Heart left ventricle (tissue), 16 donors: ENCODE measurements at places on chromosomes 6 and 20.

GRCh38 chr6:162239330-162239729 lies 488.2 kb downstream of the PRKN start:
- DNase-seq: no peak

GRCh38 chr20:31811796-31812728 lies 7.1 kb upstream of the MYLK2 start:
- no peak for DNase-seq

- DNase-seq: no peak
Observed at GRCh38 chr20:10465135-10465534, 30.0 kb downstream of the SLX4IP start.

DNA sequence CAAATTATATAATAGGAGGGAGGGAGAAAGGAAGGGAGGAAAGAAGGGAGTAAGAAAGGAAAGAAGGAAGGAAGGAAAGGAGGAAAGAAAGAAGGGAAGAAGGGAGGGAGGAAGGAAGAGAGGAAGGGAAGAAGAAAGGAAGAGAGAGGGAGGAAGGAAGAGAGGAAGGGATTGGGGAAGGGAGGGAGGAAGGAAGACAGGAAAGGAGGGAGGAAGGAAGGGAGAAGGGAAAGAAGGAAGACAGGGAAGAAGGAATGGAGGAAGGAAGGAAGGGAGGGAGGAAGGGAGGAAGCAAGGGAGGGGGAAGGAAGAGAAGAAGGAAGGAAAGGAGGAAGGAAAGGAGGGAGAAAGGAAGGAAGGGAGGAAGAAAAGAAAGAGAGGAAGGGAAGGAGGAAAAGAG lies 660.5 kb downstream of the EPM2A start:
- no peak for DNase-seq

DNA sequence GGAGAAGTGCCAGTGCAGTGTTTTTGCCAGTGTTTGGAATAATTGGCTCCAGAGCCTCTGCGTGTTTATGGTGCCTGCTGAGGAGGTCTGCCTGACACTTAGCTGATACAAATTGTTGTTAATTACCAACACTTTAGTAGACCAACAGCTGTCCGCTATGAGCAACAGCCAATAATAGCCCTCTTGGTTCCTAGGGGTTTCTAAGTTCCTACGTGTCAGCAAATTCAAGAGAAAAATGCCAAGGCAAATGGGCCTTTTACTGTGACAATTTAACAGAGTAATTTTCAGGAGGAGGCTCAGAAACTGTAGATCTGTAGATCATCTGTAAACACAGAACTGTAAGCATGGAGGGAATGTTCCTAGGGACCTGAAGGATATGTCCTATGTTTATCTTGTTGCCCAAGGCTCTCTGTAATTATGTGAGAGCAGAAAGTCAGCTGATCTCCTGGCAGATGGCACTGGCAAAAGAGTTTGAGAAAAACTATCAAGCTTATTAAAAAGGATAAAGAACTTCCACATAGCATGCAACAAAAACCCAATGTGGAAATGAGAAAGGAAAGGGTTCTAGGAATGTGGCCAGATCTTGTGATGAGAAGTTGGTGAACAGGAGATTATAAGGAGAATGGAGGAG lies 157.7 kb downstream of the GJA1 start:
- no peak for DNase-seq

GRCh38 chr20:11912659-11913415 lies 4.9 kb upstream of the BTBD3 start:
- no peak for DNase-seq

DNA sequence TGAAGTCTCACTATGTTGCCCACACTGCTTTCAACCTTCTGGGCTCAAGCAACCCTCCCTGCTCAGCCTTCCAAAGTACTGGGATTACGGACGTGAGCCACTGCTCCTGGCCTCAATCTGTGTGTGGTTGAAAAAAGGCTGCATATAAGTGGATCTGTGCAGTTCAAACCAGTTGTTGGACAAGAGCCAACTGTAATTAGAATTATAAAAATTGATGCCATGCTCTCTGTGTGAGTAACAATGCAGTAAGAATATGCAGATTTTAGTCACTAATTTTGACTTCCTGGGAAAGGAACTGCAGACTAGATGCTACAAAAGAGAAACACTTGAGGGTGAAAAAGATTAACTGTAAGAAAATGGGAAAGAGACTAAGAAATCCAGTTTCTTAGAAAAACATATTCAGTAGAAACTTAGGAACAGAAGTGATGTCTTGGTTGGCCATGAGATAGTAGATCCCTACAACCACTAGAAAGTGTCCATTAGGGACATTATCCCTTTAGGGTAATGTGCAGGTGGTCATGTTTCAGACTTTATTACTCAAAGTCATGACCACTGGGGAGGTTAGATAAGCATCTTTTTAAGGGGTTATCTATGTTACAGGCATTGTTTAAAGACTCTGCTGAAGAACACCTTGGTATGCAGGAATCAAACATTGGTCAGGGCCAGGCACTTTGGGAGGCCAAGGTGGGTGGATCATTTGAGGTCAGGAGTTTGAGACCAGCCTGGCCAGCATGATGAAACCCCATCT lies 26.3 kb downstream of the ITCH start:
- DNase-seq: no peak
